ENCODE measurements at places on chromosomes 6 and 20.

- no peak for DNase-seq
Measured at GRCh38 chr6:167577891-167578361, 248.8 kb upstream of the AFDN start.

DNA sequence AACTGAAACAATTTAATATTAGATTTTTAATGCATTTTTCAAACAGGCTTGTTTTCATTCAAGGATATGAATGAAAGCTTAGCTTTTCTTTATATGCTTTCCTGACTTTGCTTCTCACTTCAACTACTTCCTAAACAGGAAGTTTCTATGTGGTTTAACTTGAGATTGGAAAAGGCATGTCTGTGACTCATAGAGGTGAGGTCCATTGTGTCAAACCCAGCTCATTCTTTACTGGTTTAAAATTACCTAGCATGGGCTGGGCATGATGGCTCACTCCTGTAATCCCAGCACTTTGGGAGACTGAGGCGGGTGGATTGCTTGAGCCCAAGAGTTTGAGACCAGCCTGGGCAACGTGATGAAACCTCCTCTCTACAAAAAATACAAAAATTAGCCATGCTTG is 34.4 kb downstream of the EFHC1 start:
- DNase-seq, result no peak

GRCh38 chr20:47500554-47500953 is 1.1 kb upstream of the NCOA3 start:
- DNase-seq, result no peak

GRCh38 chr6:26286168-26286877 is 78.7 kb upstream of the BTN3A2 start:
- DNase-seq, result peak; percentile 60

DNA sequence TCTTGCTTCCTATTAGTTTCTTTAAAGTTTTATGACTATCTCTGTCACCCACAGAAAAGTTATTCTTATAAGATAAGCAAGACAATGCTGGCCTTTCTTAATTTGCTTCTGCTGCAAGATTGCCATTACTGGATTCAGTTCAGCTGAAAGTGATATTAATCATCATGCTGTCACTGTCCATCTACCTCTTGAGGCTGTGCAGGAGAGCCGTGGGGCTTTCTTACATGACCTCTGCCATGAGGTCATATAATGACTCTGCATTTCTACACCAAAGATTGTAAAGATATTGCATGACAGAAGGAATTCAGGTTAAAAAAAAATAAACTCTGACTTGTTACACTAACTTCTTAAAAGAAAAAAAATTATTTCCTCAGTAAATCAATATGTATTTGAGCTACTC is 106.9 kb downstream of the TRDN start:
- no peak for DNase-seq

- no peak for DNase-seq
Measured at GRCh38 chr6:14172562-14172961, 55.0 kb downstream of the CD83 start.

DNA sequence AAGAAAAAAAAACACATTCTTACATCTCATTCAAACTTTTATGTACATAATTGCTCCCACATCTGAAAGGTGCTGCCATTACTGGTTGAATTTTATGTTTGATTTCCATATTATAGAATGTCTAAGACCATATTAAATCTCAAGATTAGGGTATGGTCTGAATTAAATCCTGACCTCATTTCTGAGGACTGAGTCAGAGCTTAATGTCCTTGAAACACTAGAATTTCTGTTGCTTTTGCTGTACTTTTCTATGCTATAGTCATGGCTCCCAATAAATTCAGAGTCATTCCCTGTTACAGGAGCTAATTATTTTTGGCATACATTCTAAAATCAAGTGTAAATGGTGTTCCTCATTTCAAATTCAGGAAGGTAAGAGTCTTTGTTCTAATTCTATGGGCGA is 285.3 kb upstream of the MANEA start:
- no peak for DNase-seq

GRCh38 chr20:3195590-3196237 is 8.8 kb downstream of the DDRGK1 start:
- DNase-seq, result no peak

GRCh38 chr6:134873500-134874388 is 76.2 kb downstream of the ALDH8A1 start:
- DNase-seq, result no peak

Measured in stimulated activated CD4-positive, alpha-beta T cell treated with anti-CD3 and anti-CD28 coated beads, Interleukin-1b, Interleukin-23, amount 100 ng/mL, for 1 hour (primary cell).